ENCODE measurements at places on chromosomes 1 and 21.

GRCh38 chr1:215082532-215083382 is at the start of gene KCNK2:
TSS of gene KCNK2 (plus strand) at chr1:215082737. CDS start at chr1:215083386, 649 bp downstream.
- DNase-seq, result no peak

- no peak for DNase-seq
These were observed 14.6 kb downstream of the PFKFB2 start for GRCh38 chr1:207067665-207068064.

- no peak for DNase-seq
These were observed 6.7 kb downstream of the TAGLN2 start for GRCh38 chr1:159918352-159919200.

GRCh38 chr1:161503394-161503748 is 1.9 kb upstream of the FCGR2A start:
- DNase-seq, result no peak

DNA sequence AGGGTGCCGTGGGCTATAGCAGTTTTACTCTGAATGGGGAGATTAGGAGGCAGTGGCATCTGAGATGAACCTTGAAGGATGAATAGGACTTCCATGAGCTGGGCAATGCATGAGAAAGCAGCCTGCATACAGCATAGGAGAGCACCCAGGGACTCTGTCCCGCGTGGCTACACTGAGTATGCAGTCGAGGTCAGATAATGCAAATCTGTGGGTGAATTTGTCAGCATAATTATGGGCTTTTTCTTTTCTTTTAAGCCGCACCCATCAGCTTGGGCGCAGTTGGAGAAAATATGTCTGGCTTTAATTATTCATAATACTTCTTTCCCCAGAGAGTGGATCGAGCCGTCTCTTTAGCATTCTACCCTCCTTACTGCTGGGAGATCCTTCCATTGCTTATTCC is 188.5 kb downstream of the ZSCAN20 start:
- no peak for DNase-seq

DNA sequence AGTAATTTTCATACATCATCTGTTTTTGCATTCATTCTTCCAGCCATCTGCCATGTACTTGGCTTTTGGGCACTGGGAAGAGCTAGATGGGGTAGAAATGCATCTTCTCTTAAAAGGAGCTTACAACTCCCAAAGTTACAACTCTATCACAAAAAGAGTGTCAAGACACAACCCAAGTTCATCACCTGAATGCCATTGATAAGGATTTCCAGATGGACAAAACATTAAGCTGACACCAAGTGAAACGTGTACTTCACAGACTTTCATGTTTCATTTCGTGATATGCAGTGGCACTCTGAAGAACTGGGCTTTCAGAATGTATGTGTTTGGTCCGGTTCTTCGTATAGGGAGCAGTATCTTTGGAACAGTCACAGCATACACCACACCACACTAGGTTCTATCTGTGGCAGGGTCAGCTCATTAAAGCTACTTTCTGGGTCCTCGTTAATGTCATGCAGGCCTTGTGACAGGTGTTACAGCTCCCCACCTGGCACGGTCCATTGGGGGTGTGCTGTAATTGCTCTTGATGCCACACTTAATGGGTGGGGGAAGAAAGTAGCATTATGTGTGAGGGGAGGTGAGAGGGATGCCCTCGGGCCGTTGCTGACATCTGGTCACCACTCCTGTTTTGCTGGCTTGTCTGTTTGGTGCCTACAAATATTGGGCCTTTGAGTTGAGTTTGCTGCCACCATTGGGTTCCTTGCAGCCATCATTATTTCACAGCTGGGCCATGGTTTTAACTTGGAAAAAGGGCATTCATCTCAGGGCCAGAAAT is 164.9 kb downstream of the NFIA start:
- no peak for DNase-seq

DNA sequence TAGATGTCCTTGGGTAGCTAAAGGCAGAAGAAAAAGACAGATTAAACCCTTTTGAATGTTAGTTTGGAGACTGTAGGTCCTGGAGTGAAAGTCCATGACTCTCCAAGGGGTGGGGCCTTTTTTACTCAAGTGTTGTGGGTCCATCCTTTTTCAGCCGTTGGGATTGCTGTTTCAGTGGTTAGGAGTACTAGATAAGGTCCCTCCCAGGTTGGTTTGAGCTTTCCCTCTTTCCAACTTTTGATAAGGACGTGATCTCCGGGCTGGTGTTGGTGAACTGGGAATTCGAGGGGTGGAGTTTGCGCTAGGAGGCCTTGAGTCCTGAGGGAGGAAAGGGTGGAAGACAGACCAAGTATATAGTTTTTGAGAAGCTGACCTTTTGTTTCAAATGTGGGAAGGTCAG is 5.2 kb upstream of the IPP start:
- no peak for DNase-seq

GRCh38 chr1:53135735-53136114 is 6.7 kb downstream of the SLC1A7 start:
- DNase-seq, result no peak

- no peak for DNase-seq
These were observed 149.0 kb downstream of the IGSF21 start for GRCh38 chr1:18256282-18257235.

- no peak for DNase-seq
These were observed 105.5 kb downstream of the RPE65 start for GRCh38 chr1:68344208-68344607.

GRCh38 chr1:200838676-200839445 is 33.9 kb upstream of the GPR25 start:
- DNase-seq, result no peak

DNA sequence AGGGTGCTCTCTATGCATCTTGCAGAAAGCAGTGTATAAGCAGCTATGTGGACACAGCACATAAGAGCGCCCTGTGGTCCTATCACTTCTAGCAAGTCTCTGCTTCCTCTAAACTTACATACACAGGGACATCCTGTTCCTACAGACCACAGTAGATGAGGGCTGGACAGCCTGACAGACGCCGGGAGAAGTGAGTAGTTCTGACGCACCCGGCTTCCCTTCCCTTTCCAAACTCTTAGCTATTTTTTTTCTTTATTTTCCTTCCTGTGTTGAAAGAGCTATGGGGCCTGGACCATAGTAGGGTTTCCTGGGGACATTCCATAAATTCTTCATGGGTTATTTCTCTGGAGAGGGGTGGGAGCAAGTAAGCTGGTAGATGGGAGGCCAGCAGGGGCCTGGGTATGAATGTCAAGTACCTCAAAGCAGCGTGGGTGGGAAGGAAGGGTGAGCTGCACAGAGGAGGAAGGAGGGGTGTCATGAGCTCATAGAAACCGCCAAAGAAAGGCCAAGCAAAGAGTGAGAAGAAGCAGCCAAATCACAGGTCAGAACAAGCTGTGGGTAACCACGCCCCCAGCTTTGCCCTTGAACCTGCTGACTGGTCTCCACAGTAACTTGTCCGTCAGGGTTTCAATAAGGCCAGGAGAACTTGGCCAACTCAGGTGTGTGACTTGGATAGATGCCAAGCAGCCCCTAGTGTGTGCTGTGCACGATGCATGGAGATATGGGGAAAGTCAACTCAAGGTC is 36.6 kb downstream of the PLXNA2 start:
- DNase-seq, result no peak

- DNase-seq, result no peak
These were observed 179.2 kb upstream of the LMO4 start for GRCh38 chr1:87149241-87150041.
